ENCODE measurements at places on chromosomes 12 and 14. TPM values are rescaled to one million over a fixed set of nuclear protein-coding genes. Genes with fewer than 3 reads are reported as not detected.

RIN3 gene
- 22.6 TPM for total RNA-seq

GRCh38 chr12:14362352-14362751, 3.1 kb upstream of the ATF7IP start:
- H3K27me3 ChIP-seq, result no peaks in the 10 kb centered on the region
- H3K36me3 ChIP-seq, result no peaks in the 10 kb centered on the region
- peaks cover 8% of the 10 kb centered on the region for H3K4me1 ChIP-seq
- no peak overlapping the region for H3K27ac ChIP-seq
- no peak overlapping the region for H3K4me3 ChIP-seq
- DNase-seq, result no peak

TBC1D30 gene
- total RNA-seq, result 3.9 TPM

FBLN5 gene
- total RNA-seq, result 240 TPM

- no peak overlapping the region for H3K4me3 ChIP-seq
- DNase-seq, result no peak
- H3K36me3 ChIP-seq, result peaks cover 29% of the 10 kb centered on the region
Observed at GRCh38 chr12:46200551-46200950, 68.3 kb downstream of the SLC38A1 start.

DNA sequence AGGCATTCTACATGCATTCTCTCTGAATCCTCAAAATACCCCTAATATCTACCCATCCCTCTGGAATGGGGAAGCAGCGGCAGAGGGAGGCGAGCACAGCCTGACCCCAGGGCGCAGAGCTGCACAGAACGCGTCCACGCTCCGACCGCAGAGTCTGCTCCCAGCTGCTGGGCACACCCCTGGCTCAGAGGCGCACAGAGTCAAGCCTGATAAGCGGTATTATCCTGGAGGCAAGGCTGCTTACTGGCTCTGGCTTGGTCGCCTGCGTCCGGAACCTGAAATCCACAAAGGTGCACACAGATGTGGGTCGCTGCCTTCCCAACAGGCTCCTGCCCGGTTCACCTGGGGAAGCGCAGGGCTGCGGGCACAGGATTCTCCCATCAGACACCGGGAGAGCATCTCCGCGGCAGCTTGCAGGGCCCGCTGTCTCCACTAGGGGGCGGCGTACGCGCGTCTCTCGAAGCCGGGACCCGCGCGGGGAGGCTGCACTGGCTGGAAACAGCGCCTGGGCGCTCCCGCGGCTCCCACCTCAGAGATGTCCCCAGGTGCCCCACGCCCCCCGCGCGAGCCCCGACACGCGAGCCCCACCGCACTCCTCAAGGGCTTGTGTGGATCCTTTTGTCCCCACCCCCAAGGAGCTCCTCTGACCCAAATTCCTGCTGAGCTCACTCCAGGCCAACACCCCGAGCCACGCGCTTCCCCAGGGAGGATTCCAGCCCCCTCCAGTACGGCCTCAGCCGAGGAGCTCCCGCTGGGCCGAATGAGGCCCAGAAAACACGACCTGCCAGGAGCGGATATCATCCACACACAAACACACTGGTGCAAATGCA, 120.1 kb upstream of the FZD10 start:
- H3K4me3 ChIP-seq, result no peak overlapping the region
- no peaks in the 10 kb centered on the region for H3K4me1 ChIP-seq
- no peak for DNase-seq

EID3 gene
- 9.1 TPM for total RNA-seq

TCP11L2 gene
- total RNA-seq, result 47.1 TPM

All from vagina (tissue), 2 donors.